ENCODE measurements at places on chromosomes 11 and 22.
A peak's percentile ranks its signal among the peaks of the same experiment; 100 is the strongest.

DNA sequence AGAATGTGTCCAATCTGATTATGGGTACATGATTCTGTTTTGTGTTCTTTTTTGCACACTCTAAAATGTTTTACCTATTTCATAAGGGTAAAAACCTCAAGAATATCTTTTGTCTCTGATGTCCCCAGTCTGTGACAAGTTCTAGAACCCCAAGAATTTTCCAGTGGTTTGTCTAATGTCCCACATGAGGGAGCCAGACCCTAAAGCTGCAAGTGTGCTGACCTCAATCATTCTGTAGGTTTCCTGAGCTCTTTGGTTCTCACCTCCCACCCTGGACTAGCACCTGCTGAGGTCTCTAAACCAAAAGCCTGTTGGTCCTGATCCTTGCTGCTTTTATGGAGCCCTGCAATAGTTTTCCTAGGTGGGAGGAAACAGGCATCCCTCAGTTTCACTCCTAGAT is 149.8 kb upstream of the MPPED2 start:
- DNase-seq, result no peak

DNA sequence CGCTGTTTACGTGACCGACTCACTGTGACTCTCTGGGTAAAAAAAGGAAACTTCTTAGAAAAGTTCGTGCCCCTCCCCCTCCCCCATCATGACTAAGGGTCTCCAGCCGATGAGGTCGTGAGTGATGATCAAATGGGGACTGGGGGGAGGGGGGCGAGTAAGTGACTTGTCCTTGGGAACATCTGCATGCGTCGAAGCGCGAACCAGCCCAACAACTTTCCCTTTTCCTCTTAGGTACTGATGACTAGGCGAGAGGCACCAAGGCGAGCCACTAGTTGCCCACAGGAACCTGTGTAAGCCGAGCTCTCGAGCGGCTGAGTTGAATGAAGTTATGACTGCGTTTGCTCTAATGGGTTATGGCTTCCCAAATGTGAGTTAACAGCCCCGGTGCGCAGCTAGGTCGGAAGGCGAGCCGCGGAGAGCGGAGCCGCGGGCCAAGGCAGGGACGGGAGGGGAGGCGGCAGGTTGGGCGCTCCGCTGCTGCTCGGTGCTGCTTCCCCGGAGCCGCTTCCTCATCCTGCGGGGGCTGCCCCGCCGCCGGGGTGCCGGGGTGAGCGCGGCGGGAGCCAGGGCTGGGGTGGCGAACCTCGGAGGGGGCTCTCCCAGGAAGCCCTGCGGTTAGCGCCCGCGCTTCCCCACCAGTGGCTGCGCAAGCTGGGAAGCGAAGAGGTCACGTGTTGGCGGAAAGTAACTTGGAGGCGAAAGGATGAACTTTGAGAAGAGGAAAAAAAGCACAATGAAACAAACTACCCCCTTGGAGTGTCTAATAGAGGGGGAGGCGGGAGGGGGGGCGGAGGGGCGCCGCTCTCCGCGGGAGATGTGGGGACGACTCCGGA is 22.1 kb upstream of the BDNF start:
- DNase-seq, result peak; percentile 32

GRCh38 chr11:4455419-4455818 is 6.3 kb downstream of the OR52K2 start:
- DNase-seq, result no peak

GRCh38 chr22:36773935-36774334 is 2.0 kb downstream of the IFT27 start:
- DNase-seq, result peak; percentile 65

GRCh38 chr22:38567531-38568285 is 2.3 kb downstream of the DMC1 start:
- no peak for DNase-seq

DNA sequence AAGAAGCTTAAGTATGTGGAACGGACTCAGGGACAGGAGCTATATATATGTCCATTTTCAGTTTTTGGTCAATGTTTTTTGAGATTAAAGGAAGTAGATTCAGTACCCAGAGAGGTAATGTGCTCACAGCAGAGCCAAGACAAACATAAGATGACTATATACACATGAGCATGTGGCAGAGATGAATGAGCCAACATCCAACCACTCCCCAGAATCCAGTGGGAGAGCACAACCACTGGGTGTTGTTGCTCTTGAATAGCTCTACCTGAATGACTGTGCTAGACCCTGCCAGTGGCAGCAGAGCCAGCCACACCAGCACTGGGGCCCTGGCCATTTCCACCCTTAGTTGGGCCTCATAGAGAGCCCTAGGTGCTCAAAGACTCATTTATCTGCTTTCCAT is 10.7 kb upstream of the SYTL2 start:
- peak; percentile 41 for DNase-seq

- DNase-seq, result no peak
Observed at GRCh38 chr22:50726643-50727340, 11.2 kb upstream of the ACR start.

- DNase-seq, result no peak
Observed at GRCh38 chr11:71352226-71352625, 96.0 kb downstream of the DHCR7 start.

DNA sequence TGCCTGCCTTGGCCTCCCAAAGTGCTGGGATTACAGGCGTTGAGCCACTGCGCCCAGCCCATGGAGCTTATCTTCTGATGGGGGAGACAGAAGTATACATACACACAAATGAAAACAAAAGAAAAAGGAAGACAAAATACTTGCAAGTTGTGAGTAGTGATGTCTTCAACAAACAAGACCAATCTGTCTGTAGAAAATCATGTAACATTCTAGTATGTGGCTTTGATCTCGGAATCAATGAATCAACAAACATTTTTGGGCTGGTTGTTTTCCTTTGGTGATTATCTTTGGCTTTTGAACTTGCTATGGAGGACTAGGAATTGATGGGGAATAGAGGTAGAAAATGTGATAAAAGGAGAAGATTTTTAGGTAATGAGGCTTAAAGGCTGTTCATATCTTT is 3.4 kb upstream of the CTNND1 start:
- no peak for DNase-seq

- DNase-seq, result peak; percentile 56
Observed at GRCh38 chr11:94705891-94706615, 62.1 kb upstream of the AMOTL1 start.

- DNase-seq, result no peak
Observed at GRCh38 chr22:38987171-38987895, 5.2 kb downstream of the APOBEC3B start.

DNA sequence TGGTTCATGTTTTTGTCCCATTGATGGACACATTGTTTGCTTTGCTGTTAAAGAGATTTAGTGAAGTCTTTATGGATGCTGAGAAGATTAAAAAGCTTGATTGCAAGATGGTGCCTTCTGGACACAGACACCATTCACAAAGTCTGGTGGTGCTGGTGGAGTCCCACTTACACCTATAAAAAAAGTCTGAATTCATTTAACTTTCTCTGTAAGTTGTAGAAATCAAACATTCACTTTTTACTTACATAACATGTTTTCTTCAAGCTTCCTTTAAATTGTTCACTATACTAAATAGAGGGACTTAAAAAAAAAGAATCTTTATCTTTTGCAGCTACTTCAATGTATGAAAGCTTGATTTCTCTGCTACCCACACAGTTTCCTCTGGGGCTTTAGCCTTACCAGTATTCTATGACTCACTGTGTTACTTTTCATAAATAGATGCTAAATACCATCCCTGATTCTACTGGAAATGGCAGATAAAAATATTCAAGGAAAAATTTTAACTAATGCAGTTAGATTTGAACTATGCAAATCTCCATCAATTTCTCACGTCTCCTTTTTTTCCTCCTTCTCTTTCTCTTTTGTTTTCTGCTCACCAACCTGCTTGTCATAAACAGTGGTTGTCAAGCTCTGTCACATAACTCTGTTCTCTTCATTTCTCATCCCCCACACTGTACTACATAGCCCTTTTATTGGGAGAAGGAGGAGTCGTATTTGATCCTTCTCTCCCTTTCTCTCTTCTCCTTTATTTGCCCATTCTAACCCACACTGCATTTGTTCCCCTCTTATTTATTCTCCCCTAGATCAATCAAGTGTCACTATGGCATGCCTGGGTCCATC is 89.7 kb downstream of the FAM76B start:
- DNase-seq, result peak; percentile 76

- DNase-seq, result no peak
Observed at GRCh38 chr11:2702771-2703362, 3.1 kb upstream of the KCNQ1OT1 start.

DNA sequence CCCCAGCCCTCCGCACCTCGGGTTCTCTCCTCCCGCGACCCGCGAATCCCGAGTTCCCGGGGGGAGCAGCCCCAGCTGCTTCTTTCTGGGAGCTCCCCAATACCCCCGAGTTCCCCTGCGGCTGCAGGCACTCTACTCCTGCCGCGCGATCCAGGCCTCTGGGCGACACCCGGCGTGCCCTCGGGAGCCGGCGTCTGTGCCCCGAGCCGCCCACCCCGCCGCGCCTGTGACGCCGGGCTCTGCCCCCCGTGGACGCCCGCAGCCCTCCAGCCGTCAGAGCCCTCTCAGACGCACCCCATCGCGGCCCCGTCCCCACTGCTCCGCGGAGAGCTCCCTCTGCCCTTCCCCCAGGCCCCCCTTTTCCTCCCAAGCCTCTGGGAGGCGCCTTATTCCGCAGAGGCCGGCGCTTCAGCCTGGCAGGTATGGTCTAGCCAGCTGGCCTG is 422 bp downstream of the GLB1L2 start:
- no peak for DNase-seq

DNA sequence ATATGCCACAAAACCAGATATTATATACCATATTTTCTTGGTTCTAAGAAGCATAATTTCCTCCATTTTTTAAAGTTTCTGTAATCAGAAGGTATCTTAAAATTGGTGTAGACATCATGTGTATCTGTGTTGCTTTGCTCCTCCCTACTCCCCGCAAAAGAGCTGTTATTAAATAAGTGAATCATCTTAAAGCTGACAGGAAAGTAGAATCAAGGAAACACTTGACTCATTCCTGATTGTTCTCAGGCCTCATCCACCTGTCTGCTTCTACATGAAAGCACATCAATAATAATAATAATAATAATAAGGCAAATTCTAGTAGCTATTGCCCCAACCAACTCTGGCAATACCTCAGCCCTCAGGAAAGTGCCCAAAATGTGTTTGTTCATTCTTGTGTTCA is 26.2 kb upstream of the GUCY1A2 start:
- DNase-seq, result no peak

- peak; percentile 91 for DNase-seq
Observed at GRCh38 chr22:29344137-29344536, 28.6 kb upstream of the RASL10A start.

DNA sequence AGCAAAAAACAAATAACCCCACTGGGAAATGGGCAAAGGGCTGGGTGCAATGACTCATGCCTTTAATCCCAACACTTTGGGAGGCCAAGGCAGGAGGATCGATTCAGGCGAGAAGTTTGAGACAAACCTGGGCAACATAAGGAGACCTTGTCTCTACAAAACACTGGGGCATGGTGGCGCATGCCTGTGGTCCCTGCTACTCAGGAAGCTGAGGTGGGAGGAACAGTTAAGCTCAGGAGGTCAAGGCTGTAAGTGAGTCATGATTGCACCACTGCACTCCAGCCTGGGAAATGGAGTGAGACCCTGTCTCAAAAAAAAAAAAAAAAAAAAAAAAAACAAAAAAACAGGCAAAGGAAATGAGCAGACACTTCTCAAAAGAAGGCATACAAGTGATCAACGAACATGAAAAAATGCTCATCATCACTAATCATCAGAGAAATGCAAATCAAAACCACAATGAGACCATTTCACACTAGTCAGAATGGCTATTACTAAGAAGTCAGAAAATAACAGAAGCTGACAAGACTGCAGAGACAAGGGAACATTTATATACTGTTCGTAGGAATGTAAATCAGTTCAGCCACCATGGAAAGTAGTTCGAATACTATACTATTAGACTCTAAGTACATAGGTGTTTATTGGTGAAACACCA is 48.2 kb upstream of the SMCO4 start:
- DNase-seq, result no peak

- no peak for DNase-seq
Observed at GRCh38 chr22:20247010-20247505, 21.1 kb downstream of the RTN4R start.

DNA sequence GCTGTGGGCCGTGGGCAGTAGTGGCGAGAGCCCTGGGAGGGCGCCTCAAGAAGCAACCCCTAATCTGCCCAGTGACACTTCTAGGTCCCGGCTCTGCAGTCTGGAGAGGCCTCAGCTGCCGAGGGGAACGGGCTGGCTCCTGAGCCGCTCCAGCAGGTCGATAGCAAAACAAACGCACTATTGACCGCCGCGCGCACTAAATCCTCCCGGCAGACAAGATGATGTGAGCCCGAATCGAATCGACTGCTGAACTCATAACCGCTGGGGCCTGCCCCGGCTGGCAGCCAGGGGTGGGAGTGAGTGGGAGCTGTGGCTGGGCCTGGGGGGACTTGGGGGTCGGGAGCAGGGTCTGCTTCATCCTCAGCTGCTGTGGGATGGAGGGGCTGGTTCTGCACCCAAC is 36.1 kb downstream of the FLRT1 start:
- DNase-seq, result no peak

DNA sequence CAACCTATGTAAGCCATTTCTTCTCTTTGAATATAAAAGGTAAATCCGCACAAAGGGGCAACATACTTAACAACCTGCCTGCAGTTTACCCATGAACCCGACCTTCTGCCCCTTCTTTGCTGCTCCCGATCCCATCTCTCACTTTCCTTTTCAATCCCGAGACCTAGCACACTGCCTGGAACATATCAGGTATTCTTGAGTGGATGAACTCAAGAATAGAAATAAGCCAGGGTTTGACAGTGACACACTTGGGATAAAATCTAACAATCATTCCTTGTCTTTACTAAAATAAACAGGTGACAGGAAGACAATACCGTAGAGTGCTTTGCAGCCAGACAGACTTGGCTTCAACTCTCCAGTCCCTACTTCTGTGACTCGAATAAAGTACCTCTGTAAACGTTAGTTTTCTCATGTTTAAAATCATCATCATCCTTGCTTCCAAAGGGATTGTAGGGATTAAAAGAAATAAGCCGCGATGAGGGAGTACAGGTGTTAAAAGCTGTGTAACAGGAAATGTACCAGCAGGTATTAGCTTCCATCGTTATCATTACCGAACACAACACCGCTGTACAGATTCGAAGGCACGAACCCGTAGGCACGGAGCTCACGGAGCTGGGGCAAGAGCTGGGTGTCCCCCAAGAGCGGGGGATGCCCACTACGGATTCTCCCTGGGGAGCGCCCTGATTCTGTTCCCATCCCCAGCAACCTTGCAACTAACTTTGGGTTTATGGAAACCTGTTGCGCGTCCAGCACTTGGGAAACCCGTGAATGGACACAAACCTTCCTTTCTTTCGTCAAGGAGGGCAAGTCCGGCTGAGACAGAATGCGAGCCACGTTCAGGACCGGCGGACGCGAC is 720 bp downstream of the UFD1 start:
- DNase-seq, result no peak

DNA sequence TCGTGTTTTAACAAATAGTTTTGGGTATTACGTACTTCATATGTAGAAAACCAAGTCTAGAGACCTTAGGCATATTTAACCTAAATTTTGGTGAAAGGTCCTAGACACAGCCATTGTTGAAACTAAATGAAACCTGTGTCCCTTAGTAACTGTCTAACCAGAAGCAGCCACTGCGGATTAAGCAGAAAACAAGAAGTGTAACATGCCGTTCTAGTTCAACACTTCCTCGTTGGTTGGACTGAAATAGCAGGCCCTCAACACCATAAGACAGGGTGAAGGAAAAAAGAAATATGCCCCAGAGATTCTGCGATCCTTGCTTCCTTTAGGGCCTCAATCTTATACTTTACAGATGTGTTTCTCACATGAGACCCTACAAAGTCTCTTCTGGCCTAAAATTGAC is 2.0 kb downstream of the NAA40 start:
- DNase-seq, result no peak
